ENCODE measurements at places on chromosomes 3 and 15.

GRCh38 chr15:57112178-57112577, 193.7 kb downstream of the TCF12 start:
- no peak for DNase-seq

- peak; percentile 71 for DNase-seq
Observed at GRCh38 chr3:122921791-122922651, 105.5 kb downstream of the SEMA5B start.

DNA sequence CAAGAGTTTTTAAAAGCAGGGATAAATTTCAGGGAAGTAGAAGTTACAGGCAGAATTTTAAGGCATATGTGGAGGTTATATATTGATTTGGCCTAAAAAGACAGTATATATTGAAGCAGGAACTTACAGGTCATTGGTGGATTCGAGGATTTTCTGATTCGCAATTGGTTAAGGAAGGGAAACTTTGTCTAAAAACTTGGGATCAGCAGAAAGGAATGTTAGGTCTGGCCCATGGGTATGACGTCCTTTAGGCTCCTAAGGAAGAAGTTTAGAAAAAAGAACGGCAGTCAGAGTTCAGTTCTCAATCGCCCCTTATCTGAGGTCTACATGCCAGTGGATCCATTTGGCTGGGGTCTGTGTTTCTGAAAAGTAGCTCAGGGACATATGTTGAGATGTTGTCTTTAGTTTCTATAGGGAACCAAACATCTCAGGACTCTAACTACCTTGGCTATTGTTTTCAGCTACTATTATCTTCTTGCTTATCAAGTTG, 33.2 kb upstream of the ACP3 start:
- DNase-seq, result no peak

- no peak for DNase-seq
Observed at GRCh38 chr3:112090887-112091586, 4.8 kb downstream of the C3orf52 start.

- DNase-seq, result no peak
Observed at GRCh38 chr15:51754267-51754666, 2.9 kb downstream of the TMOD2 start.

DNA sequence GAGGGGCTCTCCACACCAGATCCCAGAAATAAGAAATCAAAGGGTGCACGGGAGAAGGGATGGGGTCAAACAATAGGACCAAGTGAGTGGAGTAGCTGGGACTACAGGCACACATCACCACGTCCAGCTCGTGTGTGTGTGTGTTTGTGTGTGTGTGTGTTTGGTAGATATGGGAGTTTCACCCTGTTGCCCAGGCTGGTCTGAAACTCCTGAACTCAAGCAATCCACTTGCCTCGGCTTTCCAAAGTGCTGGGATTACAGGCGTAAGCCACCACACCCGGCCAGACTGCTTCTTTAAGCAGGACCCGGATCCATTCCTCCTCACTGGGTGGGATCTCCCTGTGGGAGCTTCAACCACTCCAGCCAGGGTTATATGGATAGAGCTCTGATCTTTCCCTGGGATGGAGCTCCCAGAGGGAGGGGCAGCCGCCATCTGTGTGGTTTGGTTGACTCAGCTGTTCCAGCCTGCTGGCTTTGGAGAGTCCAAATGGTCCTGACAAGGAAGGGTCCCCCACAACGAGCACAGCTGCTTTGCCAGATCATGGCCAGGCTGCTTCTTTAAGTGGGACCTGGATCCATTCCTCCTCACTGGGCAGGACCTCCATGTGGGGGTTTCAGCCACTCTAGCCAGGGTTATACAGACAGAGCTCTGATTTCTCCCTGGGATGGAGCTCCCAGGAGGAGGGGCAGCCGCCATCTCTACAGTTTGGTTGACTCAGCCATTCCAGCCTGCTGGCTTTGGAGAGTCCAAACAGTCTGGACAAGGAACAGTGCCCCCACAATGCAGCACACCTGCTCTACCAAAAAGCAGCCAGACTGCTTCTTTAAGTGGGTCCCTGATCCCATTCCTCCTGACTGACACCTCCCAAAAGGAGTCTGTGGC, 9.1 kb upstream of the AVEN start:
- no peak for DNase-seq

DNA sequence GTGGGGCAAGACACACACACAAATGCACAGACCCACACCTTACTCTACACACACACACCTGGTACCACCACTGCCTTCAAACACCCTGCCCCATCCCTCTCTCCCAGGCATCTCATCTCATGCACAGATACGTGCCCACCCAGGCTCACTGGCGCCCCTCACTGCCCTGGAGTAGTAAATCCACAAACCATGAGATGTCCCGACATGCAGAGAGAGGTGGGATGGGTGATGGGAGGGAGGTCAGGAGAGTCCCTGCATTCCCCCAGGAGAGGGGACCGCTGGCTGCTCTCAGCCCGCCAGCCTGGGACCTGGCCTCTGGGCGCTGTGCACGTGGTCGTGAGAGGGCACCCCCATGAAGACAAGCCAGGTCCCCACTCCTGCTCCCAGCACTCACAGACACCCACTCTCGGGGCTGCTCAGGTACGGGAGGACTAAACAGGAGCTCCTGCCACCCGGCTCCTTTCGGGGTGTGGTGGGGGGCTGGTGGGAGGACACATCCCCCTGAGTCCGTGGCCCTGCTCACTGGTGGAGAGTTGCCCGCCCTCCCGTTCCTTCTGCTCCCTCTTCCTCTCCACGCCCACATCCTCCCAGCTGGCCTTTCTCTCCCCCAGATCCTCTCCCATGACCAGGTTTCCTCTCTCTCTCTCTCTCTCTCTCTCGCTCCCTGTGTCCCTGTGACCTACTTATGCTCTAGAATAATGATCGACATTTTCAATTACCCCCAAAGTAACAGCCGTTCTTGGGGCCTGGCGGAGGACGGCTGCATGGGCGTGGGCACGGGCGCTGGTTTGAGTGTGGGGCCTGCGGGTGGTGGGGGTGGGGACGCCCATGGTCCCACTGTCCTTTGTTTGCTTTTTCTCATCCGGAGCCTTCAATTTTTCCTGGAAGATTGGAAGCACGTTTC, 18.9 kb upstream of the CSPG4 start:
- DNase-seq, result no peak

DNA sequence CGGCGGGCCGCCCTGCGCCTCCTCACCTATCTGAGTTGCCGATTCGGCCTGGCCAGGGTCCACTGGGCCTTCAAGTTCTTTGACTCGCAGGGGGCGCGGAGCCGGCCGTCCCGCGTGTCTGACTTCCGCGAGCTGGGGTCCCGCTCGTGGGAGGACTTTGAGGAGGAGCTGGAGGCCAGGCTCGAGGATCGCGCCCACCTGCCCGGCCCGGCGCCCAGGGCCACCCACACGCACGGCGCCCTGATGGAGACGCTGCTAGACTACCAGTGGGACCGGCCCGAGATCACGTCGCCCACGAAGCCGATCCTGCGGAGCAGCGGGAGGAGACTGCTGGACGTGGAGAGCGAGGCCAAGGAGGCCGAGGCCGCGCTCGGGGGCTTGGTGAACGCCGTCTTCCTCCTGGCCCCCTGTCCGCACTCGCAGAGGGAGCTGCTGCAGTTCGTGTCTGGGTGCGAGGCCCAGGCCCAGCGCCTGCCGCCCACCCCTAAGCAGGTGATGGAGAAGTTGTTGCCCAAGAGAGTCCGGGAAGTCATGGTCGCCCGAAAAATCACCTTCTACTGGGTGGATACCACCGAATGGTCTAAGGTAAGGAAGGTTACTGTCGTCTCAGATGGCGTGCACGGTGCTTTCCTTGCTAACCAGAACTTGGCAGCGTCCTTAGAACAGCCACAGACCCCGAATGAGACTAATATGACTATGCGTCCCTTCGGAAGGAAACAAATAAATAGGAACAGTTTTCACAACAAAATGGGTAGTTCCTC, 567 bp downstream of the TICRR start:
- DNase-seq, result peak; percentile 35

GRCh38 chr3:134974624-134975023, 179.6 kb downstream of the EPHB1 start:
- no peak for DNase-seq

DNA sequence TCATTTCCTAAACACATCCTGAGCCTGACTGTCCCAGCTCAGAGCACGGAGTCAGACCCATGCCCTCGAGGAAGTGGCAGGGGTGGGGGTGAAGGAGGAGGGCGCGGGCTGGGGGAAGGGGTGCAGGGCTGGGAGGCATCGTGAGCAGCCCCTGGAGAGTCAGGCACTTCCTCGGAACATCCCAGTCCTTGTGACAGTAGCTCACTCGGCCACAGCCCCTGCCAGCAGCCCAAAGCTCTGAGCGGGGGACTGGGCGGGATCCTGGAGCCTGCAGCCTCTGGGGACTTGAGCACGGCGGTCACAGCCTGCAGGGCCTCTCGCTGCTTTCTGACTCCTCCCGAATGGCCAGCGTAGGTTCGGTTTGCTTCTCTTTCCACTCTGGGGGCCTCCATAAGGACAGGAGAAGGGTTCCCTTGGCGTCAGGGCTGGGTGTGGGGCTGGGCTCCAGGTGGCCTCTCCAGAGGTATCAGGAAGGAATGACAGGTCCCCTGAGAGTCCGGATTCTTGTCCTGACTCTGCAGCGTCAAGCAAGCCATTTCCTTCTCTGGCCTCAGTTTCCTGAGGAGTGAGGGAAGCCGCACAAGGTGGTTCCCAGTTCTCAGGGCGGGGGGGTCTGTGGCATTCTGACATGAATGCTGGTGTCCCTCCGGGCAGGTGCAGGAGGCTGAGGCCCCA, 20.9 kb downstream of the PSTPIP1 start:
- DNase-seq, result no peak

GRCh38 chr3:12966847-12967605, 106.2 kb downstream of the IQSEC1 start:
- DNase-seq, result no peak

- no peak for DNase-seq
Observed at GRCh38 chr3:50236484-50237132, 604 bp downstream of the GNAI2 start.

DNA sequence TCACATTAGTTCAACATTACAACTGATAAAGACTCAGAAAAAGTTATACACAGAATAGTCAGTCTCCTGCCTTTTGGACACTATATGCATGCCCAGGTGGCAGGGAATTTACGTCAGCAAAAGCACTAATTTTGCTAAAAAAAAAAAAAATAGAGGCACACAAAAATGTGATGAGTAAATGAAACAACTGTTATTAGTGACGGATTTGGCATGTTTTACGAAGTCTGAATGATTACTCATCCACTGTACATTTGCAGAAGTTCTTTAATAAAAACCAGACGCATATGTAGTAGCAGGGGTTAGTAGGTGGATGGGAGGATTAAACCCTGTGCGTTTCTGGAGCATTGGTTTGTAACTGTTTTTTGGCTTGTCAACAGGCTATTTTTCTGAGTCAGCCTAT, 99.0 kb downstream of the MITF start:
- no peak for DNase-seq

DNA sequence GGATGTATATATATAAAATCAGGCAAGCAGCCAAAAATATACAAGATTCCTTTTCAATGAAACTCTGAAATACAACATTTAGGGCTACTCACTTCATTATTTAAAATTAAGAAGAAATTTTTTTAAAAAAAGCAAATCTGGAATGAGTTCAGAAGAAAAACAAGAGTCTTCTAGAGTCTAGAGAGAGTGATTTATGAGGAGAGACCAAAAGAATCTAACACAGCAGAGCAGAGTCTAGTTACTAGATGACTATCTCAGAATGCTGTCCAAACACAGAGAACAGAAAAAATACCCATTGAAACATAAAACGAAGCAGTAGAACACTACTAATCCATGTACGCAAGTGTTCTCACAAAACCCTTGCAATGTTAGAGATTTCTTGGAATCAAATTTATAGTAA, 275.2 kb upstream of the CBLB start:
- no peak for DNase-seq

GRCh38 chr3:39126532-39127071, 19.1 kb downstream of the TTC21A start:
- peak; percentile 51 for DNase-seq

- no peak for DNase-seq
Observed at GRCh38 chr3:99965077-99965476, 147.4 kb downstream of the CMSS1 start.

- no peak for DNase-seq
Observed at GRCh38 chr3:184845819-184846218, 33.9 kb downstream of the VPS8 start.

- no peak for DNase-seq
Observed at GRCh38 chr3:114336122-114336697, 42.4 kb downstream of the TIGIT start.

- DNase-seq, result peak; percentile 14
Observed at GRCh38 chr3:189340680-189341460, 169.1 kb downstream of the TPRG1 start.

GRCh38 chr3:2360815-2361214, 262.1 kb downstream of the CNTN4 start:
- no peak for DNase-seq

DNA sequence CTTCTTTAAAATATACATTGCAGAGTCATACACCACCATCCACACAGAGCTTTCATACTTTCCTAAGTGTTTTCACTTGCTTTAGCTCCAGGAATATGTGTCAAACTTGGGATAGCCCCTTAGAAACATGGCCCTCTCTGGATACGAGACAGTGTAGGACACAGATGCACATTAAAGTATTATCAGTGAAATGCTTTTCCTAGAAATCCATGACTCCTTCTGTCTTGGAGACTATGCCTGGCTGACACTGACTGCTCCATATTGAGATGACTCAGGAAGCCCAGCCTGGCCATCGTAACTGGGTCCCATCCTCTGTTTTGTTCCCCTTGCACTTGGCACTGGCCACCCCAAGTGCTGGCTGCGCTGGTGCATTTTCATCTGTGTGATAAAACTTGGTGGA, 204.8 kb downstream of the PDZRN3 start:
- DNase-seq, result no peak

DNA sequence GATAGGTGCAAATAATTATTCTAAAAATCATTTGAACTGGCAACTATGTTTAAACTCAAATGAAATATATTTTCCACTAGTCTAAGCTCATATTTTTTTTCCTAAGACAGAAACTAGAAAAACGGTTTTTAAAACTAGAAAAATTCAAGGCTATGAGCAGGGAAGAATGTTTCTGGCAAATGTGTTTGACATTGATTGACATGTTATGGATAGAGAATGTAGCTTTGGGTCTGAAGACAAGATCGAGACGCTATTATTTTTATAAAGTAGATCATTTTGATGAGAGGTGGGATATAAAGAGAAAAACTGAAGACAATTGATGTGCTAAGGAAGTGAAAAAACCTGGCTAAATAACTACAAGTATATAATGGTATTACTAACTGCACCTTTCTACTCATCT, 415.2 kb downstream of the GABRB3 start:
- DNase-seq, result no peak

GRCh38 chr3:148451969-148452368, 245.7 kb upstream of the AGTR1 start:
- DNase-seq, result no peak

Measured in RPMI8226 (cell line).